Renal pelvis (tissue), 12 donors: ENCODE measurements at places on chromosomes 16 and 17. TPM values are rescaled to one million over a fixed set of nuclear protein-coding genes. Genes with fewer than 3 reads are reported as not detected.

CAPNS2 gene
- polyA plus RNA-seq = not detected

KRT25 gene
- polyA plus RNA-seq = not detected

ZFPM1 gene
- 4.7 TPM for polyA plus RNA-seq

DNA sequence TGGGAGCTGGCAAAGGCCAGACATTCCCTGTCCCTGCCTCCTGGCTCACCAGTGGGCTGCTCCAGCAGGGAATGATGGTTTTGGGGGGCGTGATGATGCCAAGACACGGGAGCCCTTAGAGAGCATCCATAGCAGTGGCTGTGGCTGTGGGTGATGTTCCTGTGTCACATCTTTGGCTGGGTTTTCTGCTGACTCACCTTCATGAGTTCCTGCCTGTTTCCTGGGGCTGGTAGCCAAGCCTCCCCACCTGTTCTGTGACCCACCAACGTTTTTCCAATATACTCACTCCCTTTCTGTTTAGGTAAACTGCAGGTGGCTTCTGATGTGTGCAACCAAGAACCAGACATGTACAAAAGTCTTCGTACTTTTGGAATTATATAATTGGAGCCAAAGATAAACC lies 16.5 kb upstream of the NF1 start:
- DNase-seq = no peak

DNA sequence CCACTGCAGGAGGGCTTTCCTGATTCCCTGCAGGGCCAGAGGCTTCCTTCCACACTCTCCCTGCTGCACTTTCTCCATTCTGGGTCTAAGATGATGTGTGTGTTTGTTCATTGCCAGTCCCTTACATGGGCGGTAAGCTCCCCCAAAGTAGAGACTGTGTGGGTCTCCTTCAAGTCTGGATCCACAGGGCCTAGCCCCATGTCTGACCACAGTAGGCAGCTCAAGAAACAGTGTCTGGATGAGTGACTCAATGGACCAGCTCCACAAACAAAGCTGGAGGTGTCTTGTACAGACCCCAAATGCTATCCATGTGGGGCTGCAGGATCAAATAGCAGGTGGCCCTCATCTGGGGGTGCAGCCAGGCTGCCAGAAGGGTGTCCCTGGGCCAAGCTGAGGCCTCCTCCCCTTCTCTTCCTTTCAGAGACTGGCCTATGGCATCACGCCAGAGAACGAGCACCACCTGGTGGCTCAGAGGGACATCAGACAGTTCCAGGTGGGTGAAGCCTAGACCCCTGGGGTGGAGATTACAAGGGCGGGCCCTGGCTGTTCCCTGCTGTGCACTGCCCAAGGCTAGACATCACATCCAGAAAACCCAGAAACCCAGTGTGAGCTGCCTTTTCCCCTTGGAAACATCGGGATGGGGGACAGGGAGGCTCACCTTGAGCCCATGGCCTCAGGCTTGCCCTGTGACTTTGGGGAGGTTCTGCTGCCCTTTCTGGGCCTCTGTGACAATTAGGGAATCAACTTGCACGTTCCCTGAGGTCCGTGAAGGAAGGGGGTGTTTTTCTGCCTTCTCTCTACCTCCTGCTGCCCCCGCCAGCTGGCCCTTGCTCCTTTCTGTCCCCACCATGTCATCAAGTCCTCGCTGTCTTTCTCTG lies 45.9 kb downstream of the SLC6A2 start:
- peak; percentile 35 for DNase-seq

DNA sequence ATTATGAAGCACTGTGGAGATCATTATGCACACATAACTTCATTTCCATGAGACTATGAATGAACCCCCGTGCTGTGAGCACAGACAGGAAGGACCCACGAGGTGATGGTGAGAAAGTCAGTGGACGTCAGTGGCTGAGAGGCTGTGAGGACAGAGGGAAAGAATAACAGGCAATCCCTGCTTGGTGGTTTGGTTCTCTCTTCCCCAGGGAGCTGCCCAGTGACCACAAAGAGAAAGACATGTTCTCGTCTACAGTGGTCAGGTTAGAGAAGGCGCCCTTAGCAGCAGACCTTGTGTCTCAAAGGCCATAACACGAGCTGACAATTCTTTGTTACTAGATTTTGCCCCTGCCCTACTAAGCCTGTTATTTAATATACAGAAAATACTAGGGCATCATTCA lies 609.2 kb downstream of the TOX3 start:
- DNase-seq = no peak

DNA sequence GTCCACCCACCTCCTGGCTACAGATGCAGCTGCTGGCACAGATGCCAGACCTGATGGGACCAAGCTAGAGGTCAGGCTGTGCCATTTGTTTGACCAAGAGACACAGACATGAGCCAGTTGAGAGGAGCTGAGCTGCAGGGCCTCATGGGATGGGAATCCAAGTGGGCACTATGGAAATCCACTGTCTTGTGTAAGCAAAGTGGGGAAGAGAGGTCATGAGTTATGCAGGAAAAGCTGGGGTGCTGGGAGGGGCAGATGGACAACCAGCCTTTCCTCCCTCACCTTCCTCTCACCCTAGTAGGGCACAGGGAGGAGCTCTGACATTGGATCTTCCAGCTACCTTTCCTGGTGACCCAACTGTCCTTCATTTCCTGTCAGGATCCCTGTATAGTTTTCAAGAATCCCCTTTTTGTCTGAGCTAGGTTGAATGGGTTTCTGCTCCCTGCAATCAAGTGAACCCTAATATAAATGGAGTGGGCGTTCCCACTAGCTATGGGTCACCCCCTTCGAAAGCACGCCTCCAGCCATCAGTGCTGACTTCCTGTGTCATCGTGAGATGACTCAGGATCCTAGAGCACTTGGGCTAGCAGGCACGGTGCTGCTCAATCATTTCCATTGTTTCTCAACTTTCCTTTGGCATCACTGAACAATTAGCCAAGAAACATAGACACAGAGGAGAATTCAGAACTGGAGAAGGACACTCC lies 13.6 kb downstream of the ATPAF2 start:
- DNase-seq = no peak

- DNase-seq = no peak
Measured at GRCh38 chr17:71251276-71251675, 869.5 kb upstream of the SOX9 start.

DNA sequence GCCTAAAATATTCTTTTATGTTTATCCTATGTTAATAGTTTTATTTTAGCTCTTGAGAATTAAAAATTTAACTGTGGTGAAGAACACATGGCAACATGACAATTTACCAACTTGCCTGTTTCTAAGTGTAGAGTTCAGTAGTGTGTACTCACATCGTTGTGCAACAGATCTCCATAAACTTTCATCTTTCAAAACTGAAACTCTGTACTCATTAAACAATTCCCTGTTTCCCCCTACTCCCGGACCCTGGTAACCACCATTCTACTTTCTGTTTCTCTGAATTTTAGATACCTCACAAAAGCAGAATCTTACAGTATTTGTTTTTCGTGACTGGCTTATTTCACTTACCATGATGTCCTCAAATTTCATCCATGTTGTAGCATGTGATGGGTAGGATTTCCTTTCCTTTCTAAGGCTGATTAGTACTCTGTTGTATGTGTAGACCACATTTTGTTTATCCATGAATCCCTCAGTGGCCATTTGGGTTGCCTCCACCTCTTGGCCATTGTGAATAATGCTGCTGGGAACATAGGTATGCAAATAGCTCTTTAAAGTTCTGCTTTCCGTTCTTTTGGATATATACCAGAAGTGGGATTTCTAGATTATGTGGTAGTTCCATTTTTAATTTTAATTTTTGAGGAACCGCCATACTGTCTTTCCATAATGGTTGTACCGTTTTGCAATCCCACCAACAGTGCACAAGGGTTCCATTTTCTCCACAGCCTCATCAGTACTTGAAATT lies 17.4 kb downstream of the IST1 start:
- DNase-seq = no peak

GRCh38 chr16:48496571-48497095 lies 111.4 kb upstream of the SIAH1 start:
- no peak for DNase-seq

DNA sequence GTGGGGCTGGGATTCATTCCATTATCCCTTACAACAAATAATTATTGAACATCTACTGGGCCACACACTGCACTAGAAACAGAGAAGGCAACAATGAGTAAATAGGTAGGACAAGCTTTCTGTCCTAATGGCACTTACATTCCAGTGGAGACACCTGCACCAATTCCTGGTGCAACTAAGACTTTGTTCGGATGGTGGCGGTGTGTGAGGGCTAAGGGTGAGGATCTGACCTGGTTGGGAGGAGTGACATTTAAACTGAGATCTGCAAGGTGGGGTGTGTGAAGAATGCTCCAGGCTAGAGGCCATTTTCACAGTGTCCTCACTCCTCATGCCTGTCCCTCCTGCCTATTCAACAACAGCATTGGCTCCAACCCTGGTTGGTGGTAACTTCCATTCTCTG lies 510.0 kb downstream of the XYLT1 start:
- no peak for DNase-seq

DNA sequence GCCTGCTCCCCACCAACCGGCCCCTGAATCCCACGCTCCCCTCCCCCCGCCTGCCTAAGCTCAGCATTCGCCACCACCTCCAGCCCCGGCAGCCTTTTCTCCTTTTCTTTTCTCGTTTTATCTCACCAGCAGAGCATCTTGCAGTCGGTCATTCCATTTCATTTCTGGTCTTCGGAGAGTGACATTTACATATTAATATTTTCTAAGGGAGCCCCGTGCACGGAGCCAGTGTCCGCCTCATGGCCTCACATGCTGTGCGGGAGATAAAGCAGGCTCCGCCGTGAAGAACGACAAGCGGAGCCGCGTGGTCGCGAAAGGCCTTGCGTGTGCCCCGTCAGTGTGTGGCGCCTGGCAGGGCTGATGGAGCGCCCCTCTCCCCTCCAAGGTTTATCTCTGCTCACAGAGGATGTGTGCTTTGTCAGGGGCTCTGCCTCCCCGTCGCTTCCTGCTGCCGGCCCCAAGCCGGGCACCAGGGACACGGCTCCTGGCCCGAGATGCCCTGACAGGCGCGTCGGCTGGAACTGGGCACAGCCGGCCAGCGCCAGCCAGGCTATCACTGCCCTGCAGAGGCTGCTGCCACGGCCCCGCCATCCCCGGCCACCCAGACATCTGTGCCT lies 95.5 kb upstream of the GSE1 start:
- no peak for DNase-seq

DNA sequence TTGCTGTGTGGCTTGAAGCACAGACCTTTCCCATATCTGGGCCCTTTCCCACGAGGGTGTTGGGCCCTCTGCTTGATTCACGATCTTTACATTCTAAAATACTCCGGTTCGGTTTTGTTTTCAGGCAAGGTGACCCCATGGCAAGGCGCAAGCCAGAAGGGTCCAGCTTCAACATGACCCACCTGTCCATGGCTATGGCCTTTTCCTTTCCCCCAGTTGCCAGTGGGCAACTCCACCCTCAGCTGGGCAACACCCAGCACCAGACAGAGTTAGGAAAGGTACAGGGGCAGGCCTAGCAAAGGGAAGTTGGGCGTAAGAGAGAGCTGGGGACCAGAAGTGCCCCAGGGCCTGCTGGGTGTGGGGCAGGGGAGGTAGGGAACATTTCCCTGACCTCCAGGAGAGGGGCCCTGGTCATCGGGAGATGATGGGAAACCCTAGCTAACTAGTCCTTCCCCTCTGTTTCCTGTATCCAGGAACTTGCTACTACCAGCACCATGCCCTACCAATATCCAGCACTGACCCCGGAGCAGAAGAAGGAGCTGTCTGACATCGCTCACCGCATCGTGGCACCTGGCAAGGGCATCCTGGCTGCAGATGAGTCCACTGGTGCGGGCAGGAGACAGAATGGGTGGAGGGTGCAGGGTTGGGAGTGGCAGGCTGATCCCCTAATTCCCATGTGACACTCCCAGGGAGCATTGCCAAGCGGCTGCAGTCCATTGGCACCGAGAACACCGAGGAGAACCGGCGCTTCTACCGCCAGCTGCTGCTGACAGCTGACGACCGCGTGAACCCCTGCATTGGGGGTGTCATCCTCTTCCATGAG lies 1.4 kb downstream of the ALDOA start:
- DNase-seq = no peak

- DNase-seq = no peak
Measured at GRCh38 chr16:4260360-4260759, 12.5 kb downstream of the TFAP4 start.

DNA sequence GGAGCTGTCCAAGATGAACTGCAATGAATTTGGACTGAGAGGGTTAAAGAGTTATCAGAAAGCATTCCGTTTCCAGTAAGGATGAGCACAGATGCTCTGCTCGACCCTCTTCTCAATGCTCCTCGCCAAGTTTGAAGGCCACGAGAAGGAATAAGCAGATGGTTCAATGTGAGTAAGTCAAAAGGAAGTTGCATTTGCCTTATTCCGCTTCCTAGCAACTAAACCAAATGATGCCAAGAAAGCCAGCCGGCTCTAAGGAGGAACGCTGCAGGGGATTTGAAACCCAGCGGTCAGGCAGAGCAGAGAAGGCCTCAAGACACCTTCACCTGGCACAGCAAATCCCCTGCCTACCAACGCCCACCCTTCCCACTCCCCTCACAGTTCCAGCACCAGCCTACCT lies 52.1 kb upstream of the CNEP1R1 start:
- no peak for DNase-seq

DNA sequence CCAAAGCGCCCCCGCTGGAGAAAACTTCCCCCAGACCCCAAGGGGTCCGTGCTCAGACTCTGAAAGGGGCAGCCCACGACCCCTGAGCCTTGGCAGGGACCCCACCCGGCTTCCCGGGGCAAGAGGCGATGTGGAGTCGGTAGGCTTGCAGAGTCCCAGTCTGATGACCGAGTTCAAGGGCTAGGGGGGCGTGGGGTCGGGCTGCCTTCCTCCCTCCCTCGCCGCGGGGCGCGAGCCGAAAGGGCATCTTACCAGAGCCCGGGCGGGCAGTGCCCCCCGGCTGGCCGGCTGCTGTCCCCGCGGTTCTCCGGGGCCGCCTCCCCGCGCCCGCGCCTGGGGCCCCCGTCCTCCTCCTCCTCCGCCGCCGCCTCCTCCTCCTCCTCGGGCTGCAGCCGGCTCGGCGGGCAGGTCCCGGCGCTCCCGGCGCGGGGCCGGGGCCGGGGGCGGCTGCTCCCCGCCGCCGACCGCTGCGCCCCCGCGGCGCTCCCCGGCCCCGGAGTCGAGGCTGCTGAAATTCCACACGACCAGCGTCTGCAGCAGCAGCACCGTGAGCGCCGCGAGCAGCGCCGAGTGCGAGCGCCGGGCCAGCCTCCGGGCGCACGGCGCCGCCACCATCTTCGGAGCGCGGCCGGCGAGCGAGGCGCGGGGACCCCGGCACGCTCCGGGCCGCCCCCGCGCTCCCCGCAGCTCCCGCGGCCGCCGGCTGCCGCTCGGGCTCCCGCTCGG lies 415 bp downstream of the XYLT1 start:
- no peak for DNase-seq

DNA sequence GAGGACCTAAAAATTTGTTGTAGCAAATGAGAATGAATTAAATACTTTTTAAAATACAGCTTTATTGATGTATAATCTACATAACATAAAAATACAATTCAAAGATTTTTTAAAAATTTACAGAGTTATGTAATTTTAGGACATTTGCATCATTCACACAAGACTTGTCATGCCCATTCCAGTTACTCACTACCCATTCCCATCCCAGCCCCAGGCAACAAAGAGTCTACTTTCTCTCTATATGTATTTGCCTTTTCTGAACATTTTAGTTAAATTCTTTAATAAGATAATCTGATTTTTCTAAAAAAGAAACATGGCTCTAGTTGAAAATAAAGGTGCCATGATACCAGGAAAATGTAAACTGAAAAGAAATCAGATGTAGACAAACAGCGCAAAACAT lies 354.2 kb downstream of the PMP22 start:
- no peak for DNase-seq
